Thyroid gland (tissue), 4 donors: ENCODE measurements at places on chromosomes 1 and 21. TPM values are rescaled to one million over a fixed set of nuclear protein-coding genes. Genes with fewer than 3 reads are reported as not detected.

DNA sequence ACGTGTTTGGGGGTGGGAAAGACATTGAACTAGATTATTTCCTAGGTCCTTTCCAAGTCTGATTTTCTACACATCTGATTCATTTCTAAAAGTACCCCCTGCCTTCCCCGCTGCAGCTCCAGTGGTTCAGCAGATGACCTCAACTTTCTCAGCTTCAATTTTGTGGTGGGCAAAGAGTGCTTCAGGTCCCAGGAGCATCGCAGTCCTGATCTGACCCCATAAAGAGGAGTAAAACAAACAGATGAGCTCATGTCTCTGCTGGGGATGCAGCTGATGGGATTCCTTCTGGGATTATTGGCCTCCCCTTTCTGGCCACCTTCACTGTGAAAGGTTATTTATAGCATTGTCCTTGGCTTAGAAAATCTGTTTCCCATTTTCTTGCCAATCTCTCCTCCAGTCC, 337.0 kb upstream of the PLXNA2 start:
- DNase-seq: no peak
- no peaks in the 10 kb centered on the region for H3K36me3 ChIP-seq
- H3K4me3 ChIP-seq: no peak overlapping the region
- H3K4me1 ChIP-seq: no peaks in the 10 kb centered on the region

DNA sequence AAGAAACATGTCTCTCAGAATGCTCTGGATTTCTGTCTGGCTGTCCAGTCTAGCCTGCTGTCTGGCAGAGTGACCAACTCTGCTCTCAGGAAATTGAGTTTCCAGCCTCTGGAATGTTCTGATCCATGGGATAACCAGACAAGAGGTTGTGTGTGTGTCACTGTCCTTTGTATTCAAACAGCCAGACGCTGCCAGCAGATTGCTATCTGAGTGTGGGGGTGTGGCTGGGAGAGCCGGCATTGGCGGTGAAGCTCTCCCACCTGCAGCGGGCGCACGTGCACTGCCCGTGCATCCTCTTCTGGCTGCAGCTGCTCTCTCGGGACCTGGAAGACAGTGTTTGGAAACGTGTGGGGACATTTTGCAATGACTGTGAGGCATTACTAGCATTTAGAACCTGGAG, 26.1 kb downstream of the PKP1 start:
- peak; percentile 88 for DNase-seq
- H3K36me3 ChIP-seq: no peaks in the 10 kb centered on the region
- H3K4me3 ChIP-seq: no peak overlapping the region

DNA sequence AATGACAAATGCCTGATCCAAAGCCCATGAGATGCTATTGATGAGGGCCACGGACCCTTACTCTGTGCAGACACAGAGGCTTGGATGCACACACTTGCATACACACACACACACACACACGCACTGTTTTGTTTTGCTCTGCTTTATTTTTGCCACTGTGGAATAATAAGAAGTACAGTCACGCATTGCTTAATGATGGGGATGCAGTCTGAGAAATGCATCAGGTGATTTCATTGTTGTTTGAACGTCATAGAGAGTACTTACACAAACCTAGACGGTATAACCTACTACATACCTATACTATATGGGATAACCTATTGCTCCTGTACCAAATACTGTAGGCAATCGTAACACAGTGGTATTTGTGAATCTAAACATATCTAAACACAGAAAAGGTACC, 104.4 kb downstream of the RHOU start:
- H3K27ac ChIP-seq: no peak overlapping the region
- peaks cover 13% of the 10 kb centered on the region for H3K4me1 ChIP-seq
- no peaks in the 10 kb centered on the region for H3K36me3 ChIP-seq
- no peaks in the 10 kb centered on the region for H3K27me3 ChIP-seq

The SPRR4 gene
- not detected for total RNA-seq

The TNFRSF1B gene
- 5.7 TPM for total RNA-seq
